Activated CD4-positive, alpha-beta T cell treated with anti-CD3 and anti-CD28 coated beads for 36 hours (primary cell): ENCODE measurements at places on chromosomes 2 and 18. TPM values are rescaled to one million over a fixed set of nuclear protein-coding genes. Genes with fewer than 3 reads are reported as not detected.

MRPL19 gene
- 72.4 TPM for total RNA-seq

IL36G gene
- total RNA-seq, result not detected

REEP1 gene
- 0.30 TPM for total RNA-seq

WBP1 gene
- 24.9 TPM for total RNA-seq

ELOA2 gene
- total RNA-seq, result not detected

TUBA4A gene
- 369 TPM for total RNA-seq

RAX gene
- total RNA-seq, result not detected

L3MBTL4 gene
- 0.21 TPM for total RNA-seq

FIGLA gene
- not detected for total RNA-seq

ZDBF2 gene
- 11.7 TPM for total RNA-seq

RNF144A gene
- total RNA-seq, result 38.6 TPM
